Pancreas (tissue), 10 donors: ENCODE measurements at places on chromosomes 3 and 15. TPM values are rescaled to one million over a fixed set of nuclear protein-coding genes. Genes with fewer than 3 reads are reported as not detected.

ALDH1A2 gene
- 5.5 TPM for total RNA-seq

MOBP gene
- total RNA-seq = not detected

GRCh38 chr3:12369598-12369997 lies 80.7 kb downstream of the PPARG start:
- H3K27me3 ChIP-seq = no peaks in the 10 kb centered on the region
- no peak for DNase-seq
- H3K4me1 ChIP-seq = no peaks in the 10 kb centered on the region

DNA sequence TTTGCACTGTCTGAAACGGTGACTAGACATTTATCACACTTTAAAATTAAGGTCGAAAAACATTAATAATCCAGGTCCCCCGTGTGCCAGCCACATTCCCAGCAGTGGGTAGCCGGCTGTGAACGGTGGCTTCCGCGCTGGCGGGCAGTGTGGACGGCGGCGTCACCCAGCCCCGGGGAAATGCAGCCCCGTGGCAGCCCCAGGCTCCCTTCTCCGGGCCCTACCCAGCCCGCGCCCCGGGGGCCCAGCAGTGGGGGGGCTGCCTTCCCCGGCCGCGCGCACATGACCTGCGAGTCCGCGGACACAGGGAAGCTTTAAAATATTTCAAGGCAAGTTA lies 25.3 kb downstream of the GABRA5 start:
- H3K27me3 ChIP-seq = peaks cover 16% of the 10 kb centered on the region
- DNase-seq = no peak
- H3K36me3 ChIP-seq = no peaks in the 10 kb centered on the region
- peaks cover 9% of the 10 kb centered on the region for H3K4me1 ChIP-seq
- no peak overlapping the region for H3K4me3 ChIP-seq
- H3K27ac ChIP-seq = no peak overlapping the region

- DNase-seq = no peak
- H3K4me3 ChIP-seq = no peak overlapping the region
- no peaks in the 10 kb centered on the region for H3K36me3 ChIP-seq
- H3K27ac ChIP-seq = no peak overlapping the region
- no peaks in the 10 kb centered on the region for H3K27me3 ChIP-seq
- H3K4me1 ChIP-seq = no peaks in the 10 kb centered on the region
Measured at GRCh38 chr3:64229903-64230302, 4.6 kb upstream of the PRICKLE2 start.

DNA sequence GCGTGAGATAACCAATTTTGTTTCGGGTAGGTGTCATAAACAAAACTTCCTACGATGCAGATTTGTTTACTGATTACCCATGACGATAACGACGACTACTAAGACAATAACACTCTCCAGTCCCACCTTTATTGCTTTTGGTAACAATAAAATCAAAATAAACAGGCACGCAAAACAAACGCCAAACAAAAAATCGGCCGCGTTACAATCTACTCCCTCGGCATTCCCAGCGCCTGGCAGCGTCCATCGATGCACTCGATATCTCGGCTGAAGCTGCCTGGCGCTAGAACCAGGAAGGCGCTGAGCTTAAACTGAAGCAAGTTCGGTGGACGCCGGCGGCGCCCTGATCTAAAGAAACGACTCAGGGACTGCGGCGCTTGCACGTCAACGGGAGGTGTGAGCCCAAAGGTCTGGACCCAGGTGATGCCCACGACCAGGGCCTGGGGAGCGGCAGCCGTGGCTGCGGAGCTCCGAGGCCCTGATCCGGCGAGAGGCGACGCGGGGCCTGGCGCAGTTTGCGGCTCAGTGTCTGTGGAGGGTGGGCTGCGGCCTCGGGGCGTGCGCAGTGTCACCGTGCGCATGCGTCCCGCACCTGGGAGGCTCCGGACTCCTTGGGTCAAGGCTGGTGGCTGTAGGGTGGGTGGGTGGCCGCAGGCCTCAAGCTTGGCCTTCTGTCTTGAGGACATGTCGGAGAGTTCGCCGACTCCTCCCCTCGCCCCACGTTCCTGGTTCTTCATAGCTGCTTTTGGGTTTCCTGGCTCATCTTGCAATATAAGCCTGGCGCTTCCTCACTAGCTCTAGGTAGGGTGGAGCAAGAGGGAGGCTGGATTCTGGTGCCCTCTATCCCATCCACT lies at the start of gene RSRC1:
Gene RSRC1 (plus strand): TSS at position 286 of the 854 bp plus-strand sequence. CDS start 12,016 bp downstream, outside the sequence.
- peak within 1 kb of the TSS; percentile 57 for H3K27ac ChIP-seq
- H3K4me3 ChIP-seq = peak within 1 kb of the TSS; percentile 93
- no peaks in the 10 kb centered on the region for H3K27me3 ChIP-seq
- H3K4me1 ChIP-seq = no peaks in the 10 kb centered on the region
- no peaks in the 10 kb centered on the region for H3K36me3 ChIP-seq

GRCh38 chr15:45454814-45455213 lies 67.7 kb downstream of the SLC30A4 start:
- no peak for DNase-seq
- H3K36me3 ChIP-seq = no peaks in the 10 kb centered on the region
- H3K27ac ChIP-seq = no peak overlapping the region
- H3K27me3 ChIP-seq = no peaks in the 10 kb centered on the region
- H3K4me3 ChIP-seq = no peak overlapping the region
- H3K4me1 ChIP-seq = no peaks in the 10 kb centered on the region

GRCh38 chr15:45113380-45113990 lies 487 bp downstream of the DUOX2 start:
- H3K27ac ChIP-seq = no peak overlapping the region
- no peak overlapping the region for H3K4me3 ChIP-seq
- peaks cover 3% of the 10 kb centered on the region for H3K27me3 ChIP-seq
- peak; percentile 26 for DNase-seq

DNA sequence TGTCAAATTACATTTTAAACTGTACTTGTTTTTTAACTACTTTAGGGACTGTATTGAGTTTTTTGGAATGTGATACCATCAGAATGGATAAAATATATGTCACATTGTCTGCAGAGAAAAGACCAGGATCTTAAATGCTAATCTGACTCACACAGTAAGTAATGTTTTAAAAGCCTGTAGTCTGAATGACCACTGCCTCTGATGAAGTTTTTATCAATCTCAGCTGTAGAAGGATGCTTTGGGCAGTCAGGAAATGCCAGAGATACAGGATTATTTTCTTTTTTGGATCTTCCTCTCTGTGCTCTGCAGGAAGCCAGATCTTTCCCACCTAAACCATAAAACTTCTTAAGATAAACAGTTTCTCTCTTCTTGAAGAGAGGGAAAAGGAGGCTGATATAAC lies 73.1 kb upstream of the PRTG start:
- no peak overlapping the region for H3K27ac ChIP-seq
- no peak for DNase-seq
- no peaks in the 10 kb centered on the region for H3K27me3 ChIP-seq
- H3K4me3 ChIP-seq = no peak overlapping the region

- no peaks in the 10 kb centered on the region for H3K36me3 ChIP-seq
- H3K27me3 ChIP-seq = no peaks in the 10 kb centered on the region
- no peak overlapping the region for H3K27ac ChIP-seq
- H3K4me1 ChIP-seq = no peaks in the 10 kb centered on the region
- no peak overlapping the region for H3K4me3 ChIP-seq
- no peak for DNase-seq
Measured at GRCh38 chr3:159987291-159987711, 1.3 kb upstream of the IL12A start.

CYP1A1 gene
- total RNA-seq = not detected

- no peaks in the 10 kb centered on the region for H3K27me3 ChIP-seq
- H3K27ac ChIP-seq = peak overlapping the region; percentile 89
- peak overlapping the region; percentile 68 for H3K4me3 ChIP-seq
- peaks cover 24% of the 10 kb centered on the region for H3K4me1 ChIP-seq
- no peaks in the 10 kb centered on the region for H3K36me3 ChIP-seq
Measured at GRCh38 chr15:45586601-45587094, 531 bp upstream of the BLOC1S6 start.

DNA sequence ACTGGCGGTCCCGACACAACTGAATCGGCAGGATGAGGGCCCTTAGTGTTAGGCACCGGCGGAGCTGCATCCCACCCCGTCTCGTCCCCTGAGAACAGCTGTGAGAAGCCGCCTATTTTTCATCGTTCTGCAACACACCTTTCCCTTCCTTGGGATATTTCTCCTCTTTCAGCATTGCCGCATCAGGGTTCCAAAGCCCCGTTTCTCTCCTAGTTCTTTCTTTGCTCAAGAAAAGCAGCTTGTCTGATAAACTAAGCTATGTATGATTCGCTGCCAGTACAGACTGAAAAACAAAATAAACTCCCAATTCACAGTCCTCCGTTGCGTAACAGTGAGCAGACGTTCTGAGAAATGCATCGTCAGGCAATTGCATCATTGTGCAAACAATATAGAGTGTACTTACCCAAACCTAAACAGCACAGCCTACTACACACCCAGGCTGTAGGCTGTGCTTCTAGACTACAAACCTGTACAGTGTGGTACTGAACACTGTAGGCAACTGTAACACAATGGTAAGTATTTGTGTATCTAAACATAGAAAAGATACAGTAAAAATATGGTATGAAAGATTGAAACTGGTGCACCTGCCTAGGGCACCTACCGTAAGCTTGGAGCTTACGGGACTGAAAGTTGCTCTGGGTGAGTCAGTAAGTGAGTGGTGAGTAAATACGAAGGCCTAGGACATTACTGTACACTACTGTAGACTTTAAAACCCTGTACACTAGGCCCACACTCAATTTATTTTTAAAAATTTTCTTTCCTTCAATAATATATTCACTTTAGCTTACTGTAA lies 8.9 kb upstream of the ADAMTS17 start:
- no peak for DNase-seq
- peak overlapping the region; percentile 66 for H3K4me3 ChIP-seq
- peak overlapping the region; percentile 92 for H3K27ac ChIP-seq
- H3K27me3 ChIP-seq = no peaks in the 10 kb centered on the region

DNA sequence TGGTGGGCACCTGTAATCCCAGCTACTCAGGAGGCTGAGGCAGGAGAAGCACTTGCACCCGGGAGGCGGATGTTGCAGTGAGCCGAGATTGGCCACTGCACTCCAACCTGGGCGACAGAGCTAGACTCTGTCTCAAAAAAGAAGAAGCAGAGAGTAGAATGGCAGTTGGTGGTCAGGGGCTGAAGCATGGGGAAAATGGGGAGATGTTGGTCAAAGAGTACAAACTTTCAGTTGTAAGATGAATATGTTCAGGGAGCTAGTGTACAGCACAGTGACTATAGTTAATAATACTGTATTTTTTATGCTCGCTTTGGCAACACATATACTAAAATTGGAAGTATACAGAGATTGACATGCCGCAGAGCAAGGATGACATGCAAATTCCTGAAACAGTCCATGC lies 41.5 kb downstream of the PCNP start:
- H3K27me3 ChIP-seq = no peaks in the 10 kb centered on the region
- no peaks in the 10 kb centered on the region for H3K36me3 ChIP-seq
- H3K27ac ChIP-seq = no peak overlapping the region
- H3K4me1 ChIP-seq = no peaks in the 10 kb centered on the region

- DNase-seq = no peak
- H3K27me3 ChIP-seq = no peaks in the 10 kb centered on the region
- H3K4me1 ChIP-seq = no peaks in the 10 kb centered on the region
- no peak overlapping the region for H3K4me3 ChIP-seq
Measured at GRCh38 chr15:68561171-68561900, 17.5 kb upstream of the CORO2B start.

GRCh38 chr3:87045473-87045872 lies 54.5 kb upstream of the VGLL3 start:
- no peaks in the 10 kb centered on the region for H3K36me3 ChIP-seq
- H3K4me1 ChIP-seq = no peaks in the 10 kb centered on the region
- no peak for DNase-seq
- H3K4me3 ChIP-seq = no peak overlapping the region
- no peaks in the 10 kb centered on the region for H3K27me3 ChIP-seq

DNA sequence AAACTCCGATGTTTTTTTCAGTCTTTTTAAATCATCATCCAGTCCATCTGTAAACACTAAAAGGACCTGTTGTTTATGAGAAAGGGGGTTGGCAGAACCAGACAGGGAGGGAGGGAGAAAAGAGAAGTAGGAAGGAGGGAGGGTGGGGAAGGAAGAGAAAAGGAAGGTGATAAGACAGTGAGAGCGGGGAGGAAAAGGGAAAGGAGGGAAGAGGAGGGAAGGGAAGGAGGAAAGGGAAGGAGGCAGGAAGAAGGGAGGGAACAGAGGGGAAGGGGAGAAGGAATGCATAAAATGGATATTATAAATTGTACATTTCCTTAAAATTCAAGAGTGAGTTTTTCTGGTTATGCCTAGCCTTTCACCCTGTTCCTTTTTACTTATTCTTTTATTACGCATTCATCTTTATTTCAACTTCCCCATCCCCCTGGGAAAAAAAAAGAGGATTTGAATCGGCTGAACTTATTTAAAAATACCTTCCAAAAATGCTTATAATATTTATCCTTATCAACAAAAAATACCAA lies 50.1 kb upstream of the CAPN7 start:
- DNase-seq = no peak
- H3K27ac ChIP-seq = no peak overlapping the region
- no peaks in the 10 kb centered on the region for H3K36me3 ChIP-seq
- H3K27me3 ChIP-seq = no peaks in the 10 kb centered on the region
- H3K4me1 ChIP-seq = no peaks in the 10 kb centered on the region

- H3K4me3 ChIP-seq = no peak overlapping the region
- no peaks in the 10 kb centered on the region for H3K4me1 ChIP-seq
- no peaks in the 10 kb centered on the region for H3K36me3 ChIP-seq
- H3K27ac ChIP-seq = no peak overlapping the region
Measured at GRCh38 chr3:131072845-131073244, 46.2 kb downstream of the NEK11 start.

- H3K36me3 ChIP-seq = no peaks in the 10 kb centered on the region
- DNase-seq = no peak
- H3K27ac ChIP-seq = no peak overlapping the region
- H3K27me3 ChIP-seq = no peaks in the 10 kb centered on the region
Measured at GRCh38 chr15:20272422-20273184, 269.0 kb downstream of the GOLGA6L6 start.

DNA sequence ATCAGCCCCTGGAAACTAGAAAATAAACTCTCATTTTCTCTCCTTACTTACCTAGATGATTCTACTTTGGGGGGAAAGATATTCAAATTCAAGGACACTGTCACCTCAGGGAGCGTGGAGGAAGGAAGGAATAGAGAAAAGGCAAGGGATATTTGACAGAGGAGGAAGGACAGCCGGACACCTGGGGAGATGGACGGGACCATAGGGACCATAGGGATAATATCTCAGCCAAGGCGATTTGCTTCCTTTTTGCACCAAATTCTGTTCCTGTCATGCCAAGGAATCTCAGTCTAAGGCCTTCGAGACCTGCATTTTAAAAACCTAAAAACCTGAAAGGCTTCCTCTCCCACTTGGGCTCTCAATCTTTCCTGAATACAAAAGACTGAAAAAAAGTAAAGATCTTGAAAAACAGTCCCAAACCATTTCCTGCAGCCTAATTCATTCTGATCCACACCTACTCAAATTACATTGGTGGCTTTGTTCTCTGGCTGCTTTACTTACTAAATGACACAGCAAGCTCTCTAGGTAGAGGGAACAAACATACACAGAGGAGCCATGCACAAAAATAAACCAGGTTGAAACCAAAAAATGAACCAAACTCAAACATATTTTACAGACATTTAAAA lies 73.9 kb upstream of the SLC24A5 start:
- H3K27me3 ChIP-seq = no peaks in the 10 kb centered on the region
- H3K4me3 ChIP-seq = no peak overlapping the region
- DNase-seq = no peak

GRCh38 chr3:159250961-159251360 lies 449.1 kb downstream of the MFSD1 start:
- no peak overlapping the region for H3K4me3 ChIP-seq
- no peaks in the 10 kb centered on the region for H3K27me3 ChIP-seq
- no peaks in the 10 kb centered on the region for H3K4me1 ChIP-seq
- H3K36me3 ChIP-seq = no peaks in the 10 kb centered on the region
- no peak for DNase-seq
